ENCODE measurements at places on chromosomes 3 and 15. TPM values are rescaled to one million over a fixed set of nuclear protein-coding genes. Genes with fewer than 3 reads are reported as not detected.

DNA sequence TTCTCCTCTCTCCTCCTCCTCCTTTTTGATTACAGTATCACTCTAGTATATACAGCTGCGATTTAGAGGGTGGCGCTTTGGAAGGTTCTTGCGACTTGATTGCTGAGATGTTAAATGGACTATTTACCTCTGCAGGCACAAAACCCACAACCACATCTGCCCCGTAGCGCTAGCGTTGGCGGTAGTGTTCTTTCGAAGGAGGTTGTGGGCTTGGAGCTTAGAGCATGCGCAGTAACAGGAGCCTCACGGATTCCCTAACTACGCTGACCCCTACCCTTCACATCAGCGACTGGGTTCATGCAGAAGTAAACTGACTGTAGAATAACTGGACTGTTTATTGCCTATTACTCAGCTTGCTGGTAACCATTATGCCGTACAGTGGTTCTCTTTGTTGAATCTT lies 58.0 kb downstream of the CGGBP1 start:
- DNase-seq = no peak

- DNase-seq = no peak
These were observed 240.0 kb upstream of the SEMA6D start for GRCh38 chr15:47477341-47477740.

DNA sequence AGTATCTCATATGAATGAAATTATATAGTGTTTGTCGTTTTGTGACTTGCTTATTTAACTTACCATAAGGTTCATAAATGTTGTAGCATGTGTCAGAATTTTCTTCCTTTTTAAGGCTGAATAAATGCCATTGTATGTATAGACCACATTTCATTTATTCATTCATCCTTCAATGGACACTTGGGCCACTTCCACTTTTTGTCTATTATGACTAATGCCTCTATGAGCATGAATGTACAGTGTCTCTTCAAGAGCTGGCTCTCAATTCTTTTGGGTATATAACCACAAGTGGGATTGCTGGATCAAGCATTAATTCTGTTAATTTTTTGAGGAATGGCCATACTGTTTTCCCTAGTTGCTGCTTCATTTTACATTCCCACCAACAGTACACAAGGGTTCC lies 156.1 kb downstream of the VPS8 start:
- DNase-seq = no peak

GRCh38 chr3:8870134-8870533 lies 93.1 kb downstream of the RAD18 start:
- DNase-seq = no peak

DNA sequence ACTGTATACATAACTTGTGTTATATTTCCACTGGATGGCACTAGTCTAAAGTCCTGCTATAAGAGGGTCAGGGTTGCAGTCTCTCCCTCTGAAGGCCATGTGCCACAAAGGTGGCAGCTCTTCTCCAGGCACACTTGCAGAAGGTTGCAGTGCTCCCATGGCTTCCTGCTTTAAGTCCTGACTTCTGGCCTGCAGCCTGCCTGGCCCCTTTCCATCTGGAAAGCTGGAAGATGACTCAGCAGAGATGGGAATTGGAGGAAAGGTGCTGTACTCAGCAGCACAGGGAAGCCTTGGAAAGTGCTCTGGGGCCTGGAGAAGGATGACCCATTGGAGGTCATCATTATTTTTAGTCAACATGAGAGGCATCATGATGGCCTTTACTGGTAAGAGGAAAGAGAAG lies 40.9 kb upstream of the MRPL3 start:
- DNase-seq = peak; percentile 63

GRCh38 chr3:12991861-12992281 lies 81.4 kb downstream of the IQSEC1 start:
- DNase-seq = no peak

DNA sequence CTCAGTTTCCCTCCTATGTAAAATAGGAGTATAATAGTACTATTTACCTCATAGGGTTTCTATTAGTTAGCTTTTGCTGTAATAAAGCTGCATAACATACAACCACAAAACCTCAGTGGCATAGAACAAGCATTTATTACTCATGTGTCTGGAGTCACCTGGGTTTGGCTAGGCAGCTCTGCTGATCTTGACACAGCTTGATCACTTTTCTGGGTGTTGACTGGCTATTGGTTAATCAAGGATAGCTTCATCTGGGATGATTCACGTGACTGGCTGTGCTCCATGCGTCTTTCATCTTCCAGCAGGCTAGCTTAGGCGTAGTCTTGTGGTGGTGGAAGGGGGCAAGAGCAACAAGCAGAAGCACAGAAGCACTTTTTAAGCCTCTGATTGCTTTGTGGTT lies 112.6 kb downstream of the SQOR start:
- no peak for DNase-seq

- no peak for DNase-seq
These were observed 16.1 kb downstream of the UBE2E1 start for GRCh38 chr3:23821858-23822257.

DNA sequence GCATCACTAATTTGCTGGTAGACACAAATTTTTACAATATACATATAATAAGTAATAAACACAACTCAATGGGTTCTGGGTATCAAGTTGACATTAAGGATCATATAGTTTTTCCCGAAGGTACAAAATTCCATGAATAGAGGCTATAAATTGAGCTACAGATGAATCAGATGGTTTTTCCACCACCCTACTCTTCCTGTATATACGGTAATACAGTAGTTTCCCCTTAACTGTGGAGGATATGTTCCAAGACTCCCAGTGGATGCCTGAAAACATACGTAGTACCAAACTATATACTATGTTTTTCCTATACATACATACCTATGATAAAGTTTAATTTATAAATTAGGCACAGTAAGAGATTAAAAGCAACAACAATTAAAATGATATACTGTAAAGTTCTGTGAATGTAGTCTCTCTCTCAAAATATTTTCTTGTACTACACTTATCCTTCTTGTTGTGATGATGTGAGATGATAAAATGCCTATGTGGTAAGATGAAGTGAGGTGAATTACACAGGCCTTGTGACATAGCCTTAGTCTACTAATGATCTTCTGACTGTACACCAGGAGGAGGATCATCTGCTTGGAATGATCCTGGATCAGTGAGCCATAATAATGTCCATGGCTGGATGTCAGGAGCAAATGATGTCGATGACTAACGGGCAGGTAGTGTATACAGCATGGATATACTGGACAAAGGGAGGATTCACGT lies 116.7 kb downstream of the NR1I2 start:
- no peak for DNase-seq

DNA sequence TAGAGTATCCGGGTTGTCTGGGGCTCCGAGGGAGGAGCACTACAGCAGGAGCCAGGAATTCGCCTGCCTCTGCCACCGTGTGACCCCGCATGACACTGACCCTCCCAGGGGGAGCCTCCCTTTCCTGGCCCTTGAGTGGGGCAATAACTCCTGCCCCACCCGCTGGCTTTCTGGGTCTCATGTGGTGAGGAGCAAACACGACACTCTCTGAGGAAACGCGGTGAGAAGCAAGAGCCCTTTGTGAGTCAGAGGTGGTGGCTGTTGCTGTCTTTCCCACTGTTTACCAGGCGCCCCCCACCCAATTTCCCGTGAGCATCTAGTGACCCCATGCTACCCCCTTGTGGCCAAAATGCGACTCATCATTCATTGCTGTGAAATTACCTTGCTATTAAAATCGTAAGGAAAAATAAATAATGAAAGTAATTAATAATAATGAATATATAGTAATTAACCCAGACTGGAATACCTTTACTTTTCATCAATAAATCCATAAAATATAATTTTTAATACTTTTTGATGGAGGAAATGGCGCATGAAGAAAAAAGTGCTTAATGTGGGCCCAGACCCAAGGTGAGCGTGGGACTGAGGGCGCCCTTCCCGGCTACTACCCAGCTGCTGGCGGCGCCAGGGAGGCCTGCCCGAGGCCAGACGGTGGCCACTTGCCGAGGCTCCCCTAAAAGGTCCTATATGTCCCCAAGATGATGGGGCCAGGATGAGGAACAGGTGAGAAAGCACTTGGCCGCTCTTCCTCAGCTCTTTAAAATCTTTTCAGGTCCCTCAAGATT lies 29.3 kb downstream of the CCNL1 start:
- peak; percentile 46 for DNase-seq

GRCh38 chr15:72958634-72959033 lies 93.6 kb upstream of the NEO1 start:
- no peak for DNase-seq

DNA sequence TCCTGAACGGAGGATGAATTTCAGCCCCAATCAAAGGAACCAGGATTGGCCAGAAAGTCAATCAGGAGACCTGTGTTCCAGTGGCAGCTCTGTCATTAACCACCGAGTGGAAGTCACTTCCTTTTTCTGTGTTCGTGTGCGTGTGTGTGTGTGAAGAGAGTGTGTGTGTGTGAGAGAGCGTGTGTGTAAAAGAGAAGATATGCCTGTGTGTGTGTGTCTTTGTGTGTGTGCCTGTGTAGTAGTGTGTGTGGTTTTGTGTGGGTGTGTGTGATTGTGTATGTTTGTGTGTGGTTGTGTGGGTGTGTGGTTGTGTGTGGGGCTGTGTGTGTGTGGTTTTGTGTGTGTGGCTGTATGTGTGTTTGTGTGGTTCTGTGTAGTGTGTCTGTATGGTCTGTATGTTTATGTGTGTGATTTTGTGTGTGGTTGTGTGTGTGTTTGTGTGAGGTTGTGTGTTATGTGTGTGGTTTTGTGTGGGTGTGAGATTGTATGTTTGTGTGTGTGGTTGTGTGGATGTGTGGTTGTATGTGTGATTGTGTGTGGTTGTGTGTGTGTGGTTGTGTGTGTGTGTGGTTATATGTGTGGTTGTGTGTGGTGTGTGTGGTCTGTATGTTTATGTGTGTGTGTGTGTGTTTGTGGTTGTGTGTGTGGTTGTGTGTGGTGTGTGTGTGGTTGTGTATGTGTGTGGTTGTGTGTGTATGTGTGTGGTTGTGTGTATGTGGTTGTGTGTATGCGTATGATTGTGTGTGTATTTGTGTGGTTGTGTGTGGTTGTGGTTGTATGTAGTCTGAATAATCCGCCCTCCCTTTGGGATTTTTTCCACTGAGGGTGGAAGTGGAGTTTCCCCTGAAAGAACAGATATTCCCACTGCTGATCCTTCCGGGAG lies 314.4 kb downstream of the SHQ1 start:
- no peak for DNase-seq

DNA sequence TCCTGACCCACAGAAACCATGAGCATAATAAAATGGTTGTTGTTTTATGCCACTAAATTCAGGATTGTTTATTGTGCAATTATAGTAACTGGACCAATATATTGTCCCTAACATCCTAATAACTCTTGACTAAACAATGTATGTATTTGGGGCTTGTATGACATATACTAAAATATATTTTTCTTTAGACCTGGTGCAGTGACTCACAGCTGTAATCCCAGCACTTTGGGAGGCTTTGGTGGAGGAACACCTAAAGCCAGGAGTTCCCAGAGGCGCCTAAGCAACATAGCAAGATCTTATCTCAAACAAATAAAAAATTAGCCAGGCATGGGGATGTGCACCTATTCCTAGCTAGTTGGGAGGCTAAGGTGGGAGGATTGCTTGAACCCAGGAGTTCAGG lies 180.4 kb downstream of the SUCNR1 start:
- no peak for DNase-seq

DNA sequence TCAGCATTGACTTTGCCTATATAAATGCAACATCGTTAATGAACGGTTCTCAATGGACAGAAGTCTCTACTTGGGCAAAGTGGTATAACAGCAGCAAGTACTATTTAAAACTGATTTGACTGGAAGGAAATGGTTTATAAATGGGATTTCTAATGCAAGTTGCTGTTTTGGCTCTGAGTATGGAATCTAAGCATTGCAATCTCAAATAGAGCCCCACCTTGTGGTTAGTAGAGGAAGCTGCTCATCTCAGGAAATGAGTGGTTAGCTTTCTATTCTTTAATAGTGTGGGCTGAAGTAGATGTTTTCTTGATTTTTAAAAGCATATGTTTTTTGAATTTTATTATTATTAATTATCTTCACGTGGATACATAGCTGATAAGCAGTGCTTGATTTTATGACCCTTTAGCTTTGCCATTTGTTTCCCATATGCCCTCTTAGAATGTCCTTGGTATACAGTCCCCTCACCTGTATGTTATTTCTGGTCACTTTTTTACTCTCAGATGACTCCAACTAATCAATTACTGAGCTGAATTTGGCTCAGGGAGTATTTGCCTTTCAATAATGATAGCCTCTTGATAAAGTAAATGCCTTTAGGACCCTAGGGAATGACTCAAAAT lies 67.1 kb downstream of the OXSM start:
- DNase-seq = no peak

DNA sequence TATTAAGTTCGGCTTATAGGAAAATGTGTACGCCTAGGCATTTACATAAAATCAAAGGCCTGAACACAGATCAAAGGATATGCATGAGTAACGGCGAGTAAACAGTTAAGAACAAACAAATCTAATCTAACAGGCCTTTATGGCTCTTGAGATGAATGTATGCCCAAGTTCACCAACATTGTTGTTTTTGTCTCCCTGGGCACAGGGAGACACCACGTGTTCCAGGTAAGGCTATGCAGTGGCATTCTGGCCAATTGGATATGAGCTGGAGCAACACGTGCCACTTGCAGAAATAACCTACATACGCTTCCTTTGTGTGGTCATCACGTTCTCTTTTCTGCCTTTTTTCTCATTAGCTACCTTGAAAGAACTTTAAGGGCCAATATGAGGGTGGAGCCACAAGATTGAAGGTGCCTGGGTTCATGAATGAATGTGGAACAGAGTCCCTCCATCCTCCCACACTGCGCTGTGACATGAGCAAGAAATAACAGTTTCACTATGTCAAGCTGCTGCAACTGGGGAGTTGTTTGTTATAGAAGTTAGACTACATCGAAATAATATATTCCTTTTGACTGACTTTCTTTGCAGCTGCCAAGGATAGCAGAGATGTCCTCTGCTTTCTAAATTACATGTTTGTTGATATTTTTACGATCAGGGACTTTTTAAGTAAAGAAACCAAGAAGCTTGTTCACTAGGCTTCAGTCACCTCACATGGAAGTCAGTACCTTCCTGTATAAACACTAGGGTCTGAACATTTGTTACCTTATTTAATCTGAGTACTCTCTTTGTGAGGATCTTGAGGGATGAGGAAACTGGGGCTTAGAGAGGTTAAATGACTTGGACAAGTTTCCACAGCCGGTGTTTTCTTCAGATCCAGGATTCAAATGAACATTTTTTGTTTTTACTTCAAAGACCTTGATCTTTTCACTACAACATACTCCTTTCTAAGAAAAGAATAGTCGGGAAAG lies 427.5 kb upstream of the TBL1XR1 start:
- no peak for DNase-seq

The CLSTN2 gene
- 4.7 TPM for total RNA-seq

The KBTBD8 gene
- 0.98 TPM for total RNA-seq

The UQCC5 gene
- 4.1 TPM for total RNA-seq

The TTLL13 gene
- total RNA-seq = not detected

The TRNT1 gene
- 38.5 TPM for total RNA-seq

The ATP1B3 gene
- 98.4 TPM for total RNA-seq

The RBP2 gene
- not detected for total RNA-seq

The FRMD4B gene
- 27.8 TPM for total RNA-seq

The CCDC39 gene
- total RNA-seq = 1.5 TPM

The ZNF80 gene
- not detected for total RNA-seq

The PSTPIP1 gene
- 1.3 TPM for total RNA-seq

The C3orf85 gene
- not detected for total RNA-seq

The TRIM59 gene
- total RNA-seq = 1.0 TPM

All from uterus (tissue), 4 donors.